ENCODE measurements at places on chromosomes 11 and 22. TPM values are rescaled to one million over a fixed set of nuclear protein-coding genes. Genes with fewer than 3 reads are reported as not detected.

Gene H19
- total RNA-seq: not detected

DNA sequence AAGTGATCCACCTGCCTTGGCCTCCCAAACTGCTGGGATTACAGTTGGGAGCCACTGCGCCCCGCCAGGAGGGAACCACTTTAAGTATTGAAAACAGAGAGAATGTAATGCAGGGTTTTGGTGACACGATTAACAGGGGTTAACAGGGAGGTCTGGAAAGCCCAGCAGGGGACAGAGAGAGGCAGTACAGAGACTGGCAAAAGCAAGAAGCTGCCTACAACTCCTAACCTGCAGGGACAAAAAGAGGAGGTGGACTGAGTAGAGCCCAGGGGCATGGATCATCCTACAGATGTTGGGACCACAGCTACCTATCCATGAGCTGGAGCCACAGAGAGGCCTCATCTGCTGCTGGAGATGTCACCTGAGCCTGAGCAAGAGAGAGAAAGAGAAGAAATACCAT is 1.7 kb upstream of the SPINDOC start:
- no peak for DNase-seq

Gene DKK3
- not detected for total RNA-seq

Gene P4HA3
- total RNA-seq: not detected

GRCh38 chr11:47282462-47282861 is 12.5 kb downstream of the MADD start:
- DNase-seq: no peak

Gene FUT4
- 8.0 TPM for total RNA-seq

DNA sequence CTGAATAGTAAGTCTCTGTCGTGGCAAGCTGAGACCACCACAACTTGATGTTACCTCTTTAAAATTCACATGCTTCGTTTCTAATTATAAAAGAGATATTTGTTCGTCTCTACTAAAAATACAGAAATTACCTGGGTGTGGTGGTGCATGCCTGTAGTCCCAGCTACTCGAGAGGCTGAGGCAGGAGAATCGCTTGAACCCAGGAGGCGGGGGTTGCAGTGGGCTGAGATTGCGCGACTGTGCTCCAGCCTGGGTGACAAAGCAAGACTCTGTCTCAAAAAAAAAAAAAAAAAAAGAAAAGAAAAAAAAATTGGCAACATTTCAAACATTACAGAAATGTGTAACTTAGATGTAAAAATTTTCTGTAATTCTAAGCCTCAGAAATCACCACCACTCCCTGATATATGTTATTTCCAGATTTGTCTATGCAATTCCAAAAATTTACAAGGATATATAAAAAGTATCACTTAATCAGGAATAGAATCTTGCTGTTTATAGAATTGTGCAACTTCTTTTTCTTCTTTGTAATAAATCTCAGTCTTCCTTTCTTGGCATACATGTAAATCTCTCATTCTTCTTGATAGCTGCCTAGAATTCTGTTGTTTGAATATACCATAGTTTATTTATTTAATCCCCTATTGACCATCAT is 37.3 kb downstream of the C11orf96 start:
- no peak for DNase-seq

Gene PATE4
- not detected for total RNA-seq

Gene SGSM1
- total RNA-seq: 0.64 TPM

- no peak for DNase-seq
Measured at GRCh38 chr11:8095806-8096522, 15.0 kb downstream of the TUB start.

All from activated T-helper 1 cell treated with anti-CD3 and anti-CD28 coated beads, Interleukin-12 subunit alpha, Interleukin-12 subunit beta, Interleukin-2, Interleukin-4 antibody, amounts not matched to agents 30 ng/mL and 10 ng/mL and 1 ng/mL, durations not matched to agents 14 hours and 24 hours and 36 hours (primary cell).